ENCODE measurements at places on chromosomes 7 and 10.

DNA sequence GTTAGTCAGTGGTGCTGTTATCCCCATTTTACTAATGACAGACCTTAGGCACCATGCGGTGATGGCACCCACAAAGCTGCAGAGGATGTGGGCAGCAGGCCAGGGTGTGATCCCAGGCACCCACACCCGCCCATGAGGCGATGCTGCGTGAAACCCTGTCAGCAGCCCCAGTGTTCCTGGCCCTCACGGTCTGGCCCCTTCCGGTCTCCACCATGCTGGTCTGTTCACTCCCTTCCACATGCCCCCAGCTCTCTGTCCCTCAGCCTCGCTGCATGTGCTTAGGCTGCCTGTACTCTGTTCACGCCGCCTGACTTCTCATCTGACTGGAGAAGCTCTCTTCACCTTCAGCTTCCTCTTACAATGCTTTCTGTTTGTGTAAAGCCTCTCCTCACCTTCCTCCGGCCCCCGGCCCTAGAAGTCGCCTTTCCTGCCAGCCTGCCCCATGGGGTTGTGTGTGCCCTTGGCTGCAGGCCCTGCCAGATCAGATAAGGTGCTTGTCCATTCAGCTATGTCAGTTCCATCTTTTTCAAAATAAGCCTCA, 17.6 kb upstream of the ORAI2 start:
- DNase-seq = peak; percentile 89

GRCh38 chr10:48251152-48251524, 23.4 kb downstream of the FRMPD2 start:
- no peak for DNase-seq

DNA sequence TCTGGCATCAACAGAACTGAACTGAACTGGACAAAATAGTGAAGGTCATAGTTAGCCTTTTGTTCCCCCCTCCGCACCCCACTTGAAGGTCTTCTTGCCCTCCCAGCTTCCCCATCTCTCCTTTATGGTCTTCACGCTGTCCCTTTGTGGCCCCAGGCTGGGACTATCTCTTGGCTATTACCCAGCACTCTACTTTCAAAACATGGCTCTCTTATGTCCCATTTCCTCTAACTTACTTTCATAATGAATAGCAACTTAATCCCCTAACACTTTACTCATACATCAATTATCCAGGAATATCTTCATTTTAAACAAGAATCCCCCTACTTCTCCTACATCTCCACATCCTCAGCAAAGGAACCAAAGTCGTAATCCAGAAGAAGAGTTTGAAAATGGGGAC, 135.3 kb upstream of the ITGB1 start:
- DNase-seq = no peak

DNA sequence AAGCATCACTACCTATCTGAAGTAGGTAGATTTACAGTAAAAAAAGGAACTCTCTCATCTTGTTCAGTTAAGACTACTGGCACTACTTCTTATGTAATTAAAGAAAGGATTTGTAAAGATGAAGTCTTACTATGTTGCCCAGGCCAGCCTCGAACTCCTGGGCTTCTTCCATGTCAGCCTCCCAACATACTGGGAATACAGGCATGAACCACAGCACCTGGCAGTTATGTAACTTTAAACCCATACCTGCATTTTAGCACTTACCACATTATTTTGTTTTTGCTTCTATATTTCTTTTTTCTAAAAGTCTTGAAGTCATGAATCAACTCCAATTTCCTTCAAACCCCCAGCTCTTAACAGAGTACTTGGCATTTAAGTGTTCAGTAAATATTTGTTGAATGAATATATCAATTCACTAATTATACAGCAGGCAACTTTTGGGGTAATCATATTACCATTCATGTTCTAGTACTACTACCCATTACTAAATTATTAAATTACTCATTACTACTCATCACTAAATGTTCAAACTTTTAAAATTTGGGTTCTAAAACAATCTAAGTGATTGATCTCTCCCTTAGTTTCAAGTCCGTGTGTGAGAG, 31.6 kb upstream of the CCDC71L start:
- no peak for DNase-seq

- DNase-seq = no peak
These were observed 33.7 kb upstream of the CREB5 start for GRCh38 chr7:28378574-28379149.

DNA sequence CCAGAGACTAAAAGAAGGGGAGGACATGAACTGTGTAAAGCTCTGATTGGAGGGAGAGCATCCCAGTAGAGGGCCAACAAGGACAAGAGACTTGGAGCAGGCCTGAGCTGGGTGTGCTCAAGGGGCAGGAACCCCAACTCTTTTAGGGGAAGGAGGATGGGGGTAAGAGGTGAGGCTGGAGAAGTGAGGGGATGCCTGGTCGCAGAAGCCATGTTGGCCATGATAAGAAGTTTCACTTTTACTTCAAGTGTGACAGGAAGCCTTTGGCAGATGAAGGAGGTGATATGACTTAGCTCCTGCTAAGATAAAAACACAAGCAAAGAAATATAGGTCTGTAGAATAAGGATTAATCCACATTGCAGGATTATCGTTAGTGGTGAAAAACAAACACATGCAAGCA, 208.3 kb downstream of the JAZF1 start:
- peak; percentile 19 for DNase-seq

- no peak for DNase-seq
These were observed 206.7 kb downstream of the KIAA1217 start for GRCh38 chr10:24415455-24416125.

GRCh38 chr10:48463318-48464003, 141.4 kb downstream of the ARHGAP22 start:
- peak; percentile 4 for DNase-seq

GRCh38 chr10:18735711-18736110, 76.5 kb downstream of the ARL5B start:
- no peak for DNase-seq

DNA sequence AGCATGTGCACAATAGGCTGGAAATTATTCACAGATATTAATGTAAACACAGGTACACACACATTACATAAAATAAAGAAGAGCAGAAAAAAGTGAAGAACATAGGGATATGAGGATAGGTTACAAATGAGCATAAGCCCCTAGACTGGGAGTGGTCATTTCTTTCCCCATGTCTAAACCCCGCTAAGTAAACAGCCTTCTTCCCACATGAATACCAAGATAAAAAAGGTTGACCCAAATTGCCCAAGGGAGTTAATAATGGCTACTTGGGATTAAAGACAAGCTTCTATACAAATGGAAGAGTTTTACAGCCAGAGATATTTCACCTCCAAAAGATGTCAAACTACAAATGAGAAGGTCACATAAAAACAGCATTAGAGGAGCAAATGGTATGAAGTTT, 527.1 kb upstream of the CELF2 start:
- no peak for DNase-seq

- no peak for DNase-seq
These were observed 67.4 kb upstream of the SLC35G1 start for GRCh38 chr10:93826355-93826754.

DNA sequence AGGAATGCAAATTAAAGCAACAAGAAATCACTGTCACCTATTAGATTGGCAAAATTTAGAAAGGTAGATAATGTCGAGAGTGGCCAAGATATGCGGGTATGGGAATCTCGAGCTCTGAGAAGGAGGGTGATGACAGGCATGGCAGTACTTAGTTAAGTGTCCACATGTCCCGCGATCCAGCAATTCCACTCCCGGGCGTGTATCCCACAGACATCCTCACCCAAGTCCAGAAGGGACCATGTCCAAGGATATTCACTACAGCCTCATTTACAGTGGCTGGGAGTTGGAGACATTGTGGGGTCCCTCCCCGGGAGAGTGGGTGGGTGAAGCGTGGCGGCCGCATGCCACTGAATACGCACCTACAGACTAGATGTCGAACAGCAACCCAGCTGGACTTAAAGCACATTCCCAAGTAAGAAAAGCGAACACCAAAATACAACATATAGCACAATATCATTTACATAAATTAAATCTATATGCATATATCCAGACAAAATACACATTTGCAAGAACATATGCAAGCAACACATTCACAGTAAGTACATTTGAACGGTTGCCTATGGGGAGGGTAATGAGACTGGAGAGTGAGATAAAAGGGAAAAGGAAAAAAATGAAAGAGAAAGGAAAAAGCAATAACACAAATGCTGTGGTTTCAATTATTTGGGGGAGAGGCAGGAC, 9.9 kb downstream of the KCNH2 start:
- DNase-seq = no peak

DNA sequence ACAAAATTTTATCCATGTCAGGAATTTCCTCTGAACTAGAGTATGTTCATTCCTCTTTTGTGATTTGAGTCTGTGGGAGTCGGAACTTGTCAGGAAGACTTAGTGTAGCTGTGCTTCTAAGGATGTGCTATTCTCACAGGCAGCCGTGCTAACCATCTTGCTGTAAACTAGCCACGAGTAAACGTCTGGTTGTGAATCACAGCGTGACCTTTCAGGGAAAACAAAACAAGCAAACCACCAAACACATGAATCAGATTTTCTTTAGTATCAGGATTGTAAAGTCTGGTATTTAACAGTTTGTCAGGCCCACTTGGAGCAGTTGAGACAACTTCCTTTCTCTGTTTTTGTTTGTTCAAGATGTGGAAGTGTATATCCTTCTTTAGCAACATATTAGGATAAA, 32.0 kb downstream of the AUTS2 start:
- DNase-seq = no peak

DNA sequence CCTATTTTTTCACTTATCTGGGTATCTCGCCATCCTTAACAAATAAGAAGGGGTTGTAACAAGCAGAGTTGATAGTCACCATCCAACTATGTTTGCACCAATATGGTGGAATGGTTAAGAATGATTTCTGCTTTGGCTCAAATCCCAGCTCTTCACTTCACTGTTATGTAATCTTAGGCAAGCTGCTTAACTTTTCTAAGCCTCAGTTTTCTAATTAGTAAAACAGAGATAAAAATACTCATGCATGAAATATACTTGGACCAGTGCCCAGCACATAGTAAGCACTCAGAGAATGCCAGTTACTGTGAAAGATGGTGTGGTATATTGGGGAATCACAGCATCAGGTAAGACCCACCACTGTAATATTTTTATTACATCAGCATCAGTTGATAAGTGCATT, 33.6 kb downstream of the ABCB1 start:
- no peak for DNase-seq

- DNase-seq = no peak
These were observed 253.2 kb downstream of the POLR1F start for GRCh38 chr7:19455623-19456022.

DNA sequence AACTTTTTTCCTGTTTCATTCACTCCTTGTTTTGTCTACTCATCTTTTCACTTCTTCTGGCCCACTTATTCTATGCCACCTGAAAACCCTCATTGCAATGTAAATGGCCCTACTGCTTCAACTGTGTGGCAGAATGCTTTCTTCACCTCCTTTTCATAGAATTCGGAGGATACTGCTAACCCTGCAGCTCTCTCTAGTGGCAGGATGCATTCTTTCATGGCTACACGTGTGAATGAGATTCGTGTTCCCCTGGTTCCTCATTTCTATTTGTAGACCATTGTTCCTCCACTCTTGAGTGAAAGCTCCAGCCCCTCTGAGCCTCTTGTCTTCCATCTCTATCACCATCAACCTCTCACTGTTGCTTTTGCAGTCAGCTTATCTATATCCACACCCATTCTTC, 20.9 kb upstream of the CYP26C1 start:
- no peak for DNase-seq

GRCh38 chr7:18859318-18859717, 258.1 kb downstream of the TWIST1 start:
- DNase-seq = no peak

DNA sequence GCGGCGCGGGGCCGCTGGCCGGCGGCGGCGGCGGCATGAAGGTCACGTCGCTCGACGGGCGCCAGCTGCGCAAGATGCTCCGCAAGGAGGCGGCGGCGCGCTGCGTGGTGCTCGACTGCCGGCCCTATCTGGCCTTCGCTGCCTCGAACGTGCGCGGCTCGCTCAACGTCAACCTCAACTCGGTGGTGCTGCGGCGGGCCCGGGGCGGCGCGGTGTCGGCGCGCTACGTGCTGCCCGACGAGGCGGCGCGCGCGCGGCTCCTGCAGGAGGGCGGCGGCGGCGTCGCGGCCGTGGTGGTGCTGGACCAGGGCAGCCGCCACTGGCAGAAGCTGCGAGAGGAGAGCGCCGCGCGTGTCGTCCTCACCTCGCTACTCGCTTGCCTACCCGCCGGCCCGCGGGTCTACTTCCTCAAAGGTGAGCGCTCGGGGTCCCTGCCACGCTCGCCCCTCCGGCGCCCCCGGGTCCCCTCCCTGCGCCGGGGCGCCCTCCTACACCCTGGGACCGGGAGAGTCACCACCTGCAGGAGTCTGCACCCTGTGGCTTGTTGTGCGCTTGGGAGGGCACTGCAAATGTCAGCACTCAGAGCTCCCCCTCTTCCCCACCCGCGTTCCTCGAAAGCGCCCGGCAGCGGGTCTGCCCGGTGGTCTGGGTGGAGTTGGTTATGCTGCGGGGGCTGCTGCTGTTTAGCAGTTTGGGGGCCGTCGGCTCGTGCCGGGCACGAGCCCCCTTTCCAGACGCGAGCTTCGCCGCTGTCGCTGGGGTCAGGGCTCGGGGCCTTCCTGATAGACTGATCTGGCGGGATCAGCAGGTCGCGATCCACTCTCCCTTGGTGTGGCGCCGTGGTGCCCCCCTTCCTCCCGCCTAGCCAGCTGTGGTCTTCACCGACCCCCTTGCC, 627 bp downstream of the DUSP5 start:
- DNase-seq = peak; percentile 66

DNA sequence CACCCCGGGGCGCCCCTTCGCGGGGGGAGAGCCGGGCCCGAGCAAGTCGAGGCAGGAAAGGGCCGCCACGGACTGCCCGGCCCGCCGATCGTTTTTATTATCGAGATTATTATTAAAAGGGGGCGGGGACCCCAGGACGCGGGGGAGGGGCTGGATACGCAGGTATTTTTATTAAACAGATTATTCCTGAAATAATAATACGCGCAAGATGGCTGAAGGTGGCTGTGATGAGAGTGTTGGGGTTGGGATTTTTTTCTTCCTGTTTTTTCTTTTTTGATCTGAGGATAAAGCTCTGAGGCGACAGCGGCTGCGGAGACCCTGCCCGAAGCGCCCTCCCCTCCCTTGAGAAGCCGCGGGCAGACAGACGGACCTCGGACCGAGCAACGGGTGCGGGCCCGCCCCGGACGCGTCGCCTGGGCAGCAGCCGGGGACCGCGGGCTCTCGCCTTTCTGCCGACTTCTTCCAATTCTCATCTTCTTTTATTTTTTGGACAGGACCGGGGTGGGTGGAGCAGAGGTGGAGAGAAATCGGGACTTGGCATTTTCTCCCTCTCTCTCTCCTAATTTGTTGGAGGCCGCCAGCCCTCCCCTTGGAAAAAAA, 1.4 kb upstream of the TRIM8 start:
- peak; percentile 57 for DNase-seq

- DNase-seq = no peak
These were observed 7.3 kb downstream of the SVIL start for GRCh38 chr10:29627201-29628132.

DNA sequence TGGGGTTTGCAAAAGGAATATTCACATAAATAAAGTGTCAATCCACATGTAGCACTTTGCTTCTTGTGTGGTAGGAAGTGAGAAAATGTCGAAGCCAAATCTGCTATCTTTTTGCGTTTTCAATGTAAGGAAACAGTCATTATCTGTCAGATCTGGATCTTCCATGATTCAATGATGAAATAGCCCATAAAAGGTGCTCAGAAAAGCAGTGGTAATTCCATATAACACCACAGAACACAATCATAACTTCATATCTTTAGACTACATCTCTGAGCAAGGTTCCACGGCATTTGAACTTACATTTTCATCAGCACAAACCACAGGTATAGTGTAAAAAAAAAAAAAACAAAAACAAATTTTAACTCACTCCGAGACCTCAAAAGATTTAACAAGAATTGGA, 39.9 kb upstream of the EGR2 start:
- no peak for DNase-seq

GRCh38 chr10:89025453-89025852, 34.9 kb downstream of the FAS start:
- no peak for DNase-seq

- no peak for DNase-seq
These were observed at the start of gene C10orf62 for GRCh38 chr10:97589479-97589878. C10orf62 (plus strand) TSS chr10:97589721; CDS start chr10:97589898, 177 bp downstream.
